ENCODE measurements at places on chromosomes 6 and 20.

- DNase-seq: no peak
Observed at GRCh38 chr20:53321596-53321995, 272.0 kb downstream of the ZNF217 start.

DNA sequence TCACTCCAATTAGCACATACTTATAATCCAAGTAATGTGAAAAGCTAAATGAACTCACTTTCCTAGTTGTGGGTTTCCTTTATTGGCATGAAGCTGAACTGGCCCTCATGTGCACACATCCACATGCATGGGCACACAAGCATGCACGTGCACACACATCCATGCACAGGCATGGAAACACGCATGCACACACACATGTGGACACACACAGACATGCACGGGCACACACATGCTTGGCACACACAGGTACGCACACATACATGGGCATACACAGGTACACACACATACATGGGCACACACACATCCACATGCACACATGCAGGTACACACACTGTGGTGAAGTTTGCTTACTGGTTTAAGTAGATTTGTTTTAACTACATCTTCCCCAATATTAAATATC lies 23.8 kb downstream of the SYNDIG1 start:
- no peak for DNase-seq

DNA sequence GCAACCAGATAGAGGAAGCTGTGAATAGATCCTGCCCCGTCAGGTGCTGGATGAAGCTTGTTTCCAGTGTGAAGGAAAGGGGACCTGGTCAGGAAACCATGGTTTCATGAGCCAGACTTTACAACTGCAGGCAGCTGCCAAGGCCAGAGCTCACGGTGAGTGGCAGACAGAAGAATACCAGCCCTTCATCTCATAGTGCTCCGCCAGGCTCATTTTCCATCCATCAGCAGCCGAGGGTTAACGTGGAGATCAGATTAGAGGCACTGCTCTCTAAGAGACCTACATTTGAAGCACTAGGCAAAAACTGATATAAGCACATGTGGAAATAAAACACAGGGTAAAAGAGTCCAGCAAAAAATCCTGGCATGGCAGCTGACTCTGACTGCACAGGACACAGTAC lies 172.4 kb downstream of the CD24 start:
- no peak for DNase-seq

DNA sequence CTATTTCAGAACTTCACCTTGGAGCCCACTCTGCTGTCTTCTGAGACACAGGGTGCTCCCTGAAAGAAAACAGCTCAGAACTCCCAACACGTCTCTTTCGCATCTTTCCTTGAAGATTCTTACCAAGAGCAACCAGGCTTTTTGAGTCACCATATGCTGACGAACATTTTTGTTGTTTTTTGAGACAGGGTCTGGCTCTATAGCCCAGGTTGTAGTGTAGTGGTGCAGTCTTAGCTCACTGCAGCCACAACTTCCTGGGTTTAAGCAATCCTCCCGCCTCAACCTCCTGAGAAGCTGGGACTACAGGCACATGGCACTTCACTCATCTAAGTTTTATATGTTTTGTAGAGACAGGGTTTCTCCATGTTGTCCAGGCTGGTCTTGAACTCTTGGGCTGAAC lies 68.5 kb downstream of the TRMT11 start:
- no peak for DNase-seq

- no peak for DNase-seq
Observed at GRCh38 chr20:9156529-9157280, 87.8 kb downstream of the PLCB4 start.

- no peak for DNase-seq
Observed at GRCh38 chr6:150783813-150784212, 81.7 kb upstream of the MTHFD1L start.

DNA sequence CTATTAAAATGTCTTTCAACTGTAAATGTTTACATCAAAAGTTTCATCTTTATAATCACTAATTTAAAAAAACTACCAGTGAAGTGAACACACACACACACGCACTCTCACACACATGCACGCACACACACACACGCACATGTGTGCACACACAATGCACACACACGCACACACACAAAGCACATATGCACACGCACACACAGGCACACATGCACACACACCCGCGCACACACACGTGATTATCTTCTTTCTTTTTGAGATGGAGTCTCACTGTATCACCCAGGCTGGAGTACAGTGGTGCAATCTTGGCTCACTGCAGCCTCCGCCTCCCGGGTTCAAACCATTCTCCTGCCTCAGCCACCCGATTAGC lies 80.0 kb upstream of the FRMD1 start:
- DNase-seq: no peak

- DNase-seq: no peak
Observed at GRCh38 chr20:51532577-51533191, 9.8 kb downstream of the NFATC2 start.

DNA sequence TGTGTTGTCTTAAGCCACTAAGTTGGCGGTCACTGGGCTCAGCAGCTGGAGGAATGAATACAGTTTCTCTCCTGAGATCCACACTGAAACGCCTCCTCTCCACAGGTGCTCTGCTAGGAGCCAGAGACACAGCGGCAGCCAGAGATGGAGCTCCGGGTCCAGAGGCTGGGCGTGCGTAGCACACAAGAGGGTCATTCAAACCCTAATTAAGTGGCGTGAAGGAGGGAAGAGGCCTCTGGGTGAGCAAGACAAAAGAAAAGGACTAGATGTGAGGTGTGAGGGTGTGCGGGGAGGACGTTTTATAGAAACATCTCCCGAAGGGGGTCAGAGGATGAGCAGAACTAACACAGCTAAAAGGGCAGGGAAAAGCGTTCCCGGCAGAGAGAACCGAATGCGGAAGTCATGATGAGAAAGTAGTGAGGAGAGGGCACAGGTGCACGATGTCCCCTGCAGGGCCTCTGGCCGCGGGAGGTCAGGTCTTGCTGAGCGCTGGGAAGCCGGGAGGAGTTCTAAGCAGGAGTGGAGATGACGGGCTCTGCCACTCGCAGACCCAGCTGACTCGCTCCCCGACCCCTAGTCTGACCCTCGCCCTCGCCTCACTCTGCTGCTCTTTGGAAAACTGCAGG lies 54.4 kb downstream of the BMP7 start:
- no peak for DNase-seq

- no peak for DNase-seq
Observed at GRCh38 chr6:33694401-33694931, 17.0 kb downstream of the UQCC2 start.

GRCh38 chr6:22929311-22929985 lies 360.1 kb downstream of the HDGFL1 start:
- no peak for DNase-seq

DNA sequence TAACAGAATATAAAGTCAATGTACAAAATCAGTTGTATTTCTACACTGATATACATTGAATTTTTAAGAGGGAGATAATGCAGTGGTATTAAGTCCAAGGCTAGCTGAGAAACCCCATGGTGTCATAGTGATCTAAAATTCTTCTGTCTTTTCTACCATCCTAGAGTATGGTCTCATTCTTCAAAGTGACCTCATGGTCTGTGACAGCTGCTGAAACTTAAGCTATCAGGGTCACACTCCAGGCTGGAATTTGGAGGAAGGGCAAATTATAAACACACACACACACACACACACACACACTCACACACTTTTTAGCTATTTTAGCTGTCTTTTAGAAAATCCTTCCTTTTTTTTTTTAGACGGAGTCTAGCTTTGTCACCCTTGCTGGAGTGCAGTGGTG lies 47.3 kb upstream of the DYNLRB1 start:
- no peak for DNase-seq

DNA sequence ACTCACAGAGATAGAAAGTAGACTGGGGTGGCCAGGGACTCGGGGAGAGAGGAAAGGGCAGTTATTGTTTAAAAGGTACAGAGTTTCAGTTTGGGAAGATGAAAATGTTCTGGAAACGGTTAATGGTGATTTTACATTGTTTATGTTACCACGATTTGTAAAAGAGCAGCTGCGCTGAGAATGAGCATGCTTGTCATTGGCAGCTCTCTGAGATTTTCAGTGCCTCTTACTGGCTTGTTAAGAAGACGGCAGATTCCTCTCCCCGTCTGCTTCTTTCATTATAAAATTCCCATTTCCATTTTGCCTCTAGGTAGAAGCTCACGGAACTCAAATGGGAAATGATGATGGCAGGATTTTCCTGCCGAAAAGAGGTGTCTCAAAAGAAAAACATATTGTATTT lies 39.7 kb upstream of the PPP1R3G start:
- DNase-seq: no peak

- DNase-seq: no peak
Observed at GRCh38 chr6:166470863-166471410, 88.2 kb upstream of the MPC1 start.

DNA sequence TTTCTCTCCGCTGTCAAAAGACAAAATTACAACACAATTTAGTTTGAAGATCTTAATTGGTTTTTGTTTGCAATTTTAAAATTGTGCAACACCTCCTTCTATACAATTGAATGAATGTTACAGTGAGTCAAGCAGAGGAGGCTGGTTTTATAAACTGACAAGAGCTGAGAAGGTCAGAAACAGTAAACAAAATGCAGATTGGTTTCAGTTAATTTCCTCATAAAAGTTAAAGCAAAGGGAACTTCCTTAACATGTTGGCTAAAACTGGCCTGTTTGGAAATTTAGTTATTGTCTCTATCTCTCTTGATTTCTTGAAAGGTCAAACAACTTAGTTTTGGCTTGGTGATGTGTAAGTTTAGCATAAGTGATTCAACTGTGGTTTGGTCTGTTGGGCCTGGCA lies 22.2 kb downstream of the KHDC1L start:
- no peak for DNase-seq

- no peak for DNase-seq
Observed at GRCh38 chr6:129507846-129508245, 202.1 kb downstream of the ARHGAP18 start.

DNA sequence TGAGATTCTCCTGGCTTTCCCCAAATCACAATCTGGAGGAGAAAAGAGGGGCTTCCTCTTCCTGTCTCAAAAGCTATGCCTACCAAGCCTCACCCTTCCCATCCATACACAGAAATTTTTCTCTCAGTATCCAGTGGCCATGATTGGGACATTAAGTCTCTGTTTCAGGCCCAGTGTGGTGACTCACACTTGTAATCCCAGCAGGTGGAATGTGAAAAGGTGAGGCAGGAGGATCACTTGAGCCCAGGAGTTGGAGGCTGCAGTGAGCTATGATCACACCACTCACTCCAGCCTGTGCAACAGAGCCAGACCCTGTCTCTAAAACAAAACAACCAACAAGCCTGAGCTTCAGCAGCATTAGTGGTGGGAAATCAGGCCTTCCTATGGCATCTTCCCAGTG lies 210.0 kb downstream of the OGFRL1 start:
- DNase-seq: no peak

- DNase-seq: no peak
Observed at GRCh38 chr6:156654919-156655918, 122.0 kb upstream of the ARID1B start.

GRCh38 chr6:165585060-165585459 lies 78.0 kb downstream of the PDE10A start:
- DNase-seq: no peak

- DNase-seq: no peak
Observed at GRCh38 chr6:162056745-162057144, 670.8 kb downstream of the PRKN start.

GRCh38 chr6:111950661-111951496 lies 77.6 kb upstream of the FYN start:
- no peak for DNase-seq

- no peak for DNase-seq
Observed at GRCh38 chr6:9766240-9766915, 648.5 kb downstream of the TFAP2A start.

- DNase-seq: no peak
Observed at GRCh38 chr20:17493173-17493572, 38.0 kb downstream of the BFSP1 start.

DNA sequence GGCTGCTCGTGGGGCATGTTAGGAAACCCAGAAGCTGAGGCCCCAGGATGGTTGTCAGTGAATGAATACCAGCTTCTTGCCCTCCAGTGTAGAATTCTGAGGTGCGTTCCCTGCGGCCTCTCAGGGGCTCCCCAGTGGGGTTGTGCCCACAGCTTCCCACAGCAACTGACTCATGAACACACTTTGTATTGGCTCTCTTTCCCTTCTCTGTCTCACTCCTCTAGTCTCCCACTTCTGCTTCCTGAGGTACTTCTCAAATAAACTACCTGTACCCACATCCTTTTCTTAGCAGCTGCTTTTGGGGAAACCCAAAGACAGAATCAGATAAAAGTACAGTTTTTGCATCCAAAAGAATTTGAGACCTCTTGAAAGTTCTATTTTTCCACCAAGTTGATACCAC lies 107.7 kb upstream of the JAG1 start:
- DNase-seq: no peak

GRCh38 chr20:39825524-39825923 lies 863.4 kb downstream of the DHX35 start:
- DNase-seq: no peak

DNA sequence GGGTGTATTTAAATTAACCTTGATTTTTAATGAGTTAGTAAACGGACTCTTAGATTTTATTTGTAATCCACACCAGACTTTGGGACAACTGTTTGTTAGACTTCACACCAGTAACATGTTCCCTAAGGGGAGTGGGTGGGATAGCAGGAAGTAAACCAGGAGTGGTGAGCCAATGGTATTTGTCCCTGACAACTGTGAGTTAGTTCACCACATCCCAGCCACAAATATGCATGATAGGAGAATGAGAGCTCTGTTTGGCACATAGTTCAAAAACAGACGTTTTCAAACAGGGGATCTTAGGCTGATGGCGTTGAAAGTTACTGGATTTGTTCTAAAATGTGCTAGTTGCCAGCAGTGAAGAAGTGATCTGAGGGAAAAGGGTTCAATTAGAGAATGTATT lies 18.7 kb upstream of the COL10A1 start:
- DNase-seq: no peak

GRCh38 chr20:57190536-57191264 lies 75.7 kb downstream of the BMP7 start:
- no peak for DNase-seq

DNA sequence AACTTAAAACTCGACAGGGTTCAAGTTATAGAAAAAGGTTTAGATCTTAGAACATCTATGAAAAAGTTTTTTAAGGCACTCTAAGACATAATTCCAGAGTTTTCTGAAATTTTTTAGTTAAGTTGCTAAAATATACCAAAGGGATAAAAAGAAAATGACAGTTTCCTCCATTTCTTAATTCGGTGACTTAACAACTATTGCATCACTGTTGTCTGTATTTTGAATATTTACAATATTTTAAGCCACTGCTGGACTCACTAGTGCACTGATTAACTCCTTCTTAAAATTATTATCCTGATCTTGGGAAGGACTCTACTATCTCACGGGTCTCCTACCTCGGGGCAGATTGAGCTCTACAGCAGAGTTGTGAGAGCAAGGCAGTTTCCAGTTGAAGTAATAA lies 91.0 kb downstream of the ADGB start:
- no peak for DNase-seq

- DNase-seq: no peak
Observed at GRCh38 chr20:7248281-7249201, 481.1 kb downstream of the BMP2 start.
